Caki2 (cell line): ENCODE measurements at places on chromosomes 11 and 22. TPM values are rescaled to one million over a fixed set of nuclear protein-coding genes. Genes with fewer than 3 reads are reported as not detected.

GRCh38 chr11:67252831-67253239 lies 13.4 kb upstream of the GRK2 start:
- peak; percentile 27 for DNase-seq

DNA sequence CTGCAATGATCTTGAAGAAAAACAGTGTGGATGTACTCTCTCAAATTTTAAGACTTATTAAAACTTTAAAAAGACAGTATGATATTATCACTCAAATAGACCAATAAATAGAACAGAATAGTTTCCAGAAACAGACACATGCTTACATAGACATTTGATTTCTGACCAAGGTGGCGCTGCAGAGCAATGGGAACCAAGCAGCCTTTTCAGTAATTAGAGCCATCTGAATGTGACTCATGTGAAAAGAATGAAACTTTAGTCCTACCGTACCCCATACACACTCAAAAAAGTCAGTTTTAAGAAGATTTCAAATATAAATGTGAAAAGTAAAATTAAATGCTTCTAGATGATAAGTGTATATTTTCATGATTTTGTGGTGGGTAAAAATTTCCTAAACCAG lies 74.2 kb upstream of the MS4A8 start:
- DNase-seq, result peak; percentile 11

DNA sequence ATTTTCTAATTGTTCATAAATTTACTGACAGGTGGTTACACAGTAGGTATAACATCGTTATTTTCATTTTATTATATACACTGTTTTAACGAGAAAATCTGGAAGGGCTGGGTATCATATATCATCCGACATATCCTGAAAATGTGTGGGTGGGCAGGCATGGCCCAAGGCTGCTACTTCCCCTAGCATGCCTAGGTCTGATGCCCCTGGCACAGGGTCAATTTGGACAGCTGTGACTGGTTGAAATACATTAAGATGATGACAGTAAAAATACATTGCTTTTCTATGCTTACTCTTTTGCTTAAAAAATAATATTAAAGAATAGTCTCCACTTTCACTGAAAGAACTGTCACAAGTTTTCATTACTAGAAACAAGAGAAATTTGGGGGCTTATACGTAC lies 908.8 kb downstream of the OPCML start:
- no peak for DNase-seq

GRCh38 chr22:17103351-17103750 lies 17.8 kb downstream of the TMEM121B start:
- no peak for DNase-seq

GRCh38 chr11:28621753-28622152 lies 513.6 kb downstream of the METTL15 start:
- no peak for DNase-seq

Gene OR8G5
- total RNA-seq, result not detected in 2 replicates

Gene JRKL
- total RNA-seq, result 0.17 and 1.3 TPM in 2 replicates

Gene TUB
- total RNA-seq, result not detected in 2 replicates

Gene SSTR3
- total RNA-seq, result not detected in 2 replicates

Gene MYOD1
- not detected in 2 replicates for total RNA-seq
